ENCODE measurements at places on chromosomes 16 and 17.

GRCh38 chr17:27622986-27623385 lies 8.0 kb upstream of the LGALS9 start:
- no peak for DNase-seq

DNA sequence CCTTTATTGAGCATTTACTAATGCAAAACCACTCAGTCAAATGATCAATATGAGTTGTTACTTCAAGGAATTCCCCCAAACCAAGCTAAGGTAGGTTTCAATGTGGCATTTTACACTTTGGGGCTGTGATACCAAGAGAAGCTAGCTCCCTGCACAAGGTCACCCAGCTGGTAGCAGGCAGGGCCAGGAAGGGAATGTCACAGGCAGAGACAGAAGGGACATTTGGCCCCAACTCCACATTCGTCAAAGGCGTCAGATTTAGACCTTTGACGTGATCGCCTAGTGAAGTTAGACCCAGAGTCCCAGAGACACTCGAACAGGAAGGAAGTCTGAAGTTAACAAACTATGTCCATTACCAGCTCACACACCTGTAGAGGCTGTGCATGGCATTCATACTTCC lies 5.5 kb upstream of the SMG1 start:
- no peak for DNase-seq

DNA sequence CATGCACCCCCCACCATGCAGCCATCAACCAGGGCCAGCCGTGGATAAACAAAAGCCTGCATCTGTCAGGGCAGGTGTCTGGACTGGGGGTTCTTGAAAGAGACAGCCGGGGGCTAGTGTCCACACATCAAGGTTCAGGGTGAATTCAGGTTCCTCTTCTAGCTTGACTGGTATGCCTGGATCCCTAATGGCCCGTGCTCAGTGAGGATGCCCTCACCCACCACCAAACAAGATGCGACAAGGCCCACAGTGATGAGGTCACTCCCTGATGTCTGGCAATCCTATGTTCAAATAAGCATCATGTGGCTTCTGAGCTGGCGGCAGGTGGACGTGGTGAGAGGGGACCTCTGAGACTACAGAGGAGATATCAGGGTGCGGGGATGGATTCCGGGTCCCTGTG lies 64.6 kb downstream of the GOSR1 start:
- DNase-seq = peak; percentile 37

DNA sequence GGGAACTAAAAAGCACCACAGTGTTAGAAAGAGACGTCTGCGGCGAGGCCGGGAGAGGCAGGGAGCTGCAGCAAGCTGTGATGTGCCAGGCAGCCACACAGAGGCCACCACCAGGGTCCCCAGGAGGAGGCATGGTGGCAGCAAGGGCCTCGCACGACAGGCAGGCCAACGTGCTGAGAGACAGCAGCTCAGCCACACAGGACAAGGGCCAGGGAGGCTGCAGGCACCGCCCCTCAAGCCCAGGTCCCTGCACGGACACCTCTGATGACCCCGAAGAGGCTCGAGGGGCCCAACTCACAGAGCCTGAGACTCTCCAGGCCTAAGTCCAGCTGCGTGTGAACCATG lies 5.7 kb downstream of the HAGH start:
- DNase-seq = no peak

- no peak for DNase-seq
Measured at GRCh38 chr17:7426203-7426863, 917 bp downstream of the SPEM2 start.

GRCh38 chr17:43853546-43853945 lies 6.6 kb downstream of the CD300LG start:
- no peak for DNase-seq

DNA sequence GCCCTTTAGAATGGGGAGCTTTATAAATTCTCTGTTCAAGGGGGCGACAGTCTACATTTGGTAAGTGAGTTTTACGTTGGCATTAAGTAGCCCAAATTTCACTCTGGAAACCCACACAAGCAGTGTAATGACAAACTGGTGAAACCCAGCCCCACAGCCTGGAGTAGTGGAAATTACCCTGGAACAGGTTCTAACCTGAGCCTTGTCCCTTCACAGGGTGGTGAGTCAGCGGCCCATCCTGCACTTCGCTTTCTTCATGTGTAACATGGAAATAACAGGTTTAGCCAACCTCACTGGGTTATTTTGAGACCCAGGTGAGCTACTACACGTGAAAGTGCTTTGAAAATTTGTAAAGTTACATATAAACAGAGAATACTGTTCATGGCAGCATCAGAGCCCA lies 3.5 kb upstream of the TLCD3A start:
- DNase-seq = no peak

DNA sequence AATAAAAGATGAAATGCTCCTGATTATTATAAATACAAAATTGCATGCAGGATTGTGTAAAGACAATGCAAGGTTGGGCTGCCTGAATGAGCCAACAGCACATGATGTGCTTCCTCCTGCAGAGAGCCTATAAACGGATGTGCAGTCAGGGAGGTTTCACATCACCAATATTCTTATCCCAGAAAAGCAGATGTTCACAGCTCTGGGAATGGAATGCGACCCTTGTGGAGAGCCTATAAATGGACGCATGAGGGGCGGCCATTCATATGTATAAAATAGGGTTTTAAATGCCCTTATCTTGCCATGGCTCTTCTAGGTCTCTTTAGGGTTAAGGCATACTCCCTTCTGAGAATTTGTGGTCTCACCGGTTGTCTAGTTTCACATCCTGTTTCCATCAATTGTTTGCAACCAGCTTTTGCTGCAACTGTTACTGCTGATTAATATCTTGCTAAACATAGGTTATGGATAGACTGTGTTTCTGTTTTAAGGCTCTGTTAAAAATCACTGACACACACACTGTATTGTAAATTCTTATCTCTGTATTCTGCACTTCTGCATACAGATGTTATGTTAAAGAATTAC lies 31.9 kb downstream of the SLFN11 start:
- DNase-seq = no peak

- no peak for DNase-seq
Measured at GRCh38 chr16:81221731-81222130, 16.8 kb upstream of the BCO1 start.
